GM20000 (cell line): ENCODE measurements at places on chromosomes 11 and 22.

GRCh38 chr11:64675450-64676260, 47.3 kb downstream of the NRXN2 start:
- peak; percentile 43 for DNase-seq

GRCh38 chr22:50118557-50119168, 28.9 kb downstream of the MOV10L1 start:
- no peak for DNase-seq

DNA sequence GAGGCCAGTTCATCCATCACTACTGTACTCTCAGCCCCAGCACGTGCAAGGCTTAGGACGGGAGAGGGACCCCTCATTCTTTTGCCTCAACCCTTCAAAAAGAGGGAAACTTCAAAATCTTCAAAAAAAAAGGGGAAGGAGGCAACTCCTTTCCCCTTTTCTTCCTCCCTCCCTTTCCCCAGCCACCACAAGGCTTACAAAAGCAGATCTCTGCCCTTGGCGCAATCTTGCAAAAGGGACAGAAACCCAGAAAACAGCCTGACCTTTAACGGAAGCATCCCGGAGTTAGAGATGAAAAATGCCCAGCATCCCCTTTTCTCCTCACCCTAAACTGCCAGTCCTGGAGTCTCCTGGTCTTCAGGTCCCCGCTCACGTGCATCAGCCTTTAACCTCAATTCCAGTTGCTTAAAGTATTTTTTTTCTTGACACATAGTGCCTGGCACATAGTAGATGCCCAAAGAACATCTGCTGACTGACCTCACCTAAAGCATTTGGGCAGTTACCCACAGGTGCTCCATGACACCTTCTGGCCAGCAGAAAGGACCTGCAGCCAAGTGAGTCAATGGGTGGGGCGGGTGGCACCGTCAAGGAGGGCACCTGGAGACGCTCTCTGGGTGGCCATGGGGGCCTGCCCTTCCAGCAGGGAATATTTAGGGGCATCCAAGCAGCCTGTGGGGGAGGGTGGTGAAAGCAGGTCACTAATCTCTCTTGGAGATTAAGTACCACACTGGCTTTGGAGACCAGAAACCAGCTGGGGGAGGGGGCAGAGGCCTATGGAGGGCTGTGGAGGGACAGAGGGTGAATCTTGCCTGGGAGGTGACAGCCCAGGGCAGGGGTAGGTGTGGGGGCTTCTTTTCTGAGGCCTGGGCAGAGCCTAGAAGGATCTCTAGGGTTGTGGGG, 16.3 kb downstream of the NECTIN1 start:
- DNase-seq, result no peak

DNA sequence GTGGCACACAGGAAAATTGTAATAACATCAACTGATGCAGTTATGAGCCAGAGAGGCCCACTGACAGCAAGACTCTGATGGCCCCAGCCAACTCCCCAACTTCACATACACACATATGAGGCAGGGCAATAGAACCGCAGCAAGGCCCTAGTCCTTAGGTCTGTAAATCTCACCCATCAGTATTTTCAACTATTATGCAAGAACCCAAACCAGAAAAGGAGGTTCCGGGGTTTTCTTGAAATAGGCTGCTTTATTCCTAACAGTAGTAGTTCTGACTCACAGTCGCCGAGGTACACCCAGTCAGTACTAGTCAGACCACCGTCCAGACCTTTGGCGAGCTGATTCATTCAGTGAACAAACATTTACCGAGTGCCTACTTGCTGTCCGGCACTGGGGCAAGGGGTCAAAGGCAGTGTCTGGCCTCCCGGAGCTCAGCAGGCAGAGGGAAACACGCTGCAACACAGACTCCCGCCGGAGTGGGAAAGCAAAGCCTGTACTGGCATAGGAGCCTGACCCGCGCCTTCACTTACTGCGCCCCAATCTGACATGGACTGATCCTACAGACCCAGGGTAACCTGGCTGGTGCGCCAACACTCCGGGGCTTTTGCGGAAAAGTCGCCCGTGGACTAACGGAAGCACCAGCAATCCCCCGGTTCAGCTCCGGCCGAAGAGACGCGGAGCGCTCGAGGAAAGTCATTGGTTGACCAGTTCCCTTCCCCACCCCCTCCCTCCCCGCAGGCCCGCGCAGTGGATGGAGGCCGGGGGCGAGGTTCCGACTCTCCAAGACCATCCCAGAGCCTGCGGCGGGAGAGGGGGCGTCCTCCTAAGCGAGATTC, 1.3 kb downstream of the PLEKHA7 start:
- DNase-seq, result peak; percentile 24

DNA sequence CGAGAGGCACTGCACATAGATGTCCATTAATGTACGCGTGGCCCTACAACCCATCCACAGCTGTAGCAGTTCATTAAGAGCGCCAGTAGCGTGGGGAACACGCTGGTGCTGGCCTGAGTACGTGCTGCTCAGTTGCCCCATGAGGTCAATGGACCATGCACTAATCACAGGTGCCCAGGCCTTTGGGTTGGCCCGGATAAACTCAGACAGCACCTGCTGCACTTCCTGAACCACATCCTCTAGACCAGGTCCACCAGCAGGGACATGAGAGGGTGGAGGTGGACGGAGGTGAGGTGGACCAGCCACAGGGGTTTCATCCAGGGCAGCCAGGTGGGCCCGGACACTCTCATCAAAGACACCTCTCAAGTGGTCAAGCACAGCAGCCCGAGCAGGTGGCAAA, 3.1 kb upstream of the GANAB start:
- DNase-seq, result no peak

DNA sequence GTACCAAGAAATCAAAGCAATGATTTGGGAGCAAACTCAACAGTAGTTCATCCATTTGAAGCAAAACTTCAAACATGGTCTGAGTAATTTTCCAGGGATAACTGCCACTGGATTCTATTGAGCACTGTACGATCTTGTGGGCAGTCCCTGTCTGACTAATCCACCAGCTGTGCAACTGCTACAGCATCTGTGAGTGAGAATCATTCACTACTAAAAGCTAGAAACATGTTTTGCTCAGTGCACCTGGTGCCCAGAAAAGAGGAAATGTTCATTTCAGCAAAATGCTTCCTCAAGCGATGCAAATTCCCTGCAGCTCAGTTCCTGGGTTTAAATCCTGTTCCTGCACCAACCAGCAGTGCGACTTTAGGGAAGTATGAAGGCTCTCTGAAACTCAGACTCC, 1077.9 kb downstream of the DLG2 start:
- no peak for DNase-seq

- DNase-seq, result no peak
Observed at GRCh38 chr22:27397036-27397953, 404.3 kb downstream of the MN1 start.

DNA sequence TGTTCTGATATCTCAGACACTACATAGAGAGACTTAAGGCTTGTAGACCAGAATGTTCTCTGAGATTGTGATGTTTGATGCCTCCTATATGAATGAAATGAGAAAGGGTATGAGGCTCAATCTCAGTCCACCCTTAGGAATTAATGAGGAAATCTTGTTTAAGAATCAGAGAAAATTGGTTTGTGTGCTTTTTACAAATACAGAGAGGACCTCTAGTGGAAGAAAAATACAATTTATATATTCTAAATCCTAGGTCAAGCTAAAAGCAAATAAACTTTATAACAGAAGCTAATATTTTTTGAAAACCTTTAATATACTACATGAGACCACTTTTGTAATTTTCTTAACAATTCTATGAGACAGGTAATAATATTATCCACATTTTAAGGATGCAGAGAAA, 5.0 kb upstream of the OR52H1 start:
- no peak for DNase-seq

- no peak for DNase-seq
Observed at GRCh38 chr11:36750349-36750748, 152.3 kb upstream of the RAG2 start.

- no peak for DNase-seq
Observed at GRCh38 chr22:49521787-49522224, 305.9 kb downstream of the BRD1 start.

DNA sequence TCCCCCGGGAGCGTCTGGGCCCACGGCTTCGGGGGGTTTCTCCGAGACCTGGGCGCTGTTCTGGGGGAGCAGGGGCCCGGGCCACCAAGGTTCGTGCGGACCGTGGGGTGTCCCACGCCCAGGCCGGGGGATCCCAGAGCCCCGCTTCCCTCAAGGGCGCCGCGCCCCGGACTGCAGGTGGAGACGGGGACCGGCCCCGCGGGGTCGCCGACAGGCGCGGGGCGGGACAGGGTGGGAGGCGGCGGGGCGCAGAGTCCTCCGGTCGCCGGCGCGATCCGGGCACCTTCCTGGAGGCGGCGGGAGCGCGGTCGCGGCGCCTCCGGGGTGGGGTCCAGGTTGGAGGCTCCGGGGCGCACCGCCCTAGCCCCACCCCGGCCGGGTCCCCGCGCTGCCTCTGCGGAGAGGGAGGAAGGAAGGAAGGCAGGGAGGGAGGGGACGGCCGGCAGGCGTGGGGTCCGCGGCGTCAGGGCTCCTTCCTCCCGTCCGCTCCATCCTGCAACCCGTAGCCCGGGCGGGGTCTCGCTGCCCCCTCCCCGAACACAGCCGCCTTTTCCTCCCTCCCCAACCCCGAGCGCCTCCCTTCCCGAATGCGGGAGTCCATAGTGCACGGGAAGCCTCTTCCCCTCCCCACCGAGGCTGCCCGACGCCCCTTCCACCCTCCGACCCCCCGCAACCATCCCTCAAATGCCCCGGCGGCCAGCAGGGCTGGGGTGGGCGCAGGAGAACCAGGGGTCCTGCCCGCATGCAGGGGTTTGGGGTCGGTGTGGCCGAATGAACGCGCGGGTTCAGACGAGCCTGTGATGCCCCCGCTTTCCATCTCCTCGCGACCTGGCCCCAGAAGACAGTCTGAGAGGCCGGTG, 4.3 kb upstream of the ZBED4 start:
- DNase-seq, result no peak

DNA sequence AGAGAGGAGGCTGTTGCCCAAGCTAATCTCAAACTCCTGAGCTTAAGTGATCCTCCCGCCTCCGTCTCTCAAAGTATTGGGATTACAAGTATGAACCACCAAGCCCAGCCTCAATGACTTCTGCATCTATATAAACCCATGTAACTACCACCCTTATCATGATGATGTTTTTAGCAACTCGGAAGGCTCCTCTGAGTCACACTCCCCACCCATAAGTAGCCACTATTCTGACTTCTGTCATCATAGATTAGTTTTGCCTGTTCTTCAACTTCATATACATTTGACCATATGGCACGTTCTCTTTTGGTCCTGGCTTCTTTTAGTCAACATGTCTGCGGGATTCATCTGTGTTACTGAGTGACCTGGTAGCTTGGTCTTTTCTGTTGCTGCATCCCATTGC, 6.4 kb upstream of the FOSL1 start:
- DNase-seq, result no peak

DNA sequence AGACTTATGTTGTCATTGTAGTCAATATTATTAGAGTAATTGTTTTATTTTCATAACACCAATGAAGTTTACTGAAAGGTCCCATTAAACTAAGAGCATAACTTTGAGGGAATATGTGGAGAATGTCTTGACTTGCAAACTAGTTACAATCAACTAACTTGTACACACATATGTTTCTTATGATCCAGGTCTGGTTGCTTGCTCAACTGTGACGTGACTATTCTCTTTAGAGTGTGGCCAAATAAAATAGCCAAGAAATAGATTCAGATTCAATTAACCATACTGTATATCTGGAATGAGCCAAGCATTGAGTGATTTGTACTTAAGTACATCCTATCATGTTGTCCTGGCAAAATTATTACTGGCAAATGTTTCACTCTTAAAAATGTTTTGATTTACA, 101.7 kb downstream of the METTL15 start:
- no peak for DNase-seq

- DNase-seq, result peak; percentile 76
Observed at GRCh38 chr11:118996926-118997626, 862 bp upstream of the CENATAC start.

DNA sequence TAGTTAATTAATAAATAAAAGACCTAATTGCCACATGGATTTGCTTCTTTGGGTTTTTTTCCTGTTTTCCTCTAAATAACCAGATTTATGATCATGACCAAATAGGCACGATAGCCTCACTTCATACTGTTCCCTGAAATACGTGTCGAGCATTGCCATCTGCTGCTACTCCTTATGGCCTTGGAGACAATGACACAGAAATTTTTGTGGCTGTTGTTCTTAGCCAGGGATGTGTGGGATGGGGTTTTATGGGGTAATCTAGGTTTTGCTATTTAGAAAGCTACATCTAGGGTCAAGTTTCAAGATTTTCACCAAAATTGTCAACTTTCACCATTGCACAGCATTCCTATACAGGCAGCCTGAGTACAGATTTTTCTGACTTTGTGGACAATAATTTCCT, 145.2 kb downstream of the DBX1 start:
- DNase-seq, result no peak

DNA sequence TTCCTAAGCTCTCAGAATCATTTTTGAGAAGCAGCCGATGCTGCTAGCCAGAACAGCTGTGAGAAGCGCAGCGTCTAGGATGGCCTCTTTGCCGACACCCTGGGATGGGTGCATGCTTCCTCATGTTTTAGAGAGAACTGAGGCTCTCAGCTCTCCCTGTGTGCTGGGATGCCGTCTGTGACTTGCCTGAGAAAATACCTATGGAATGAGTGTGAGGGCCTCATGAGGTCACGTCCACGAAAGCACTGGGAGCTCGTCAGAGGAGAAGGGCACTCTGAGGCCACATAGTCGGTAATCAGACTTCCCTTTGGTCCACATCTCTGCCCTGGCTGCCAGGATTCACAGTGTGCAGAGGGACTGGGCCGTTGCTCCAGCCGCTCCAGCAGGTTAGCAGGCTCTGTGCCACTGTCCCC, 54.7 kb downstream of the MICAL3 start:
- no peak for DNase-seq
